ENCODE measurements at places on chromosomes 7 and 10. TPM values are rescaled to one million over a fixed set of nuclear protein-coding genes. Genes with fewer than 3 reads are reported as not detected.

DNA sequence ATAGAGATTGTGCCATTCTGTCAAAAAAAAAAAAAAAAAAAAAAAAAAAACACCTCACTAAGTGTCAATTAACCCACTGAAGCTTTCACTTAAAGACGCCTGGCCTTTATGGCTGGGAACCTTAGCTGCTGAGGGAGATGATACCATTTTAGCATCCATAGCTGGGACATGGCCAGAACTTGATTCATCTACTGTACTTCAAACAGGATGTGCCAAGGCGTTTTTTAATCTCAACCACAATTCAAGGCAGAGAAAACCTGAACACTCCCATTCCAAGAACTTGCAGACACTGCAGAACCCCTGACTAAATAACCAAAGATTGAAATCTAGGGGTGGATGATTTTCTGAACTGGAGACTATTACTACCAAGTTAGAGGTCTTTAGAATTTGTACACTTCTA lies 996.6 kb downstream of the SORCS1 start:
- DNase-seq: no peak

DNA sequence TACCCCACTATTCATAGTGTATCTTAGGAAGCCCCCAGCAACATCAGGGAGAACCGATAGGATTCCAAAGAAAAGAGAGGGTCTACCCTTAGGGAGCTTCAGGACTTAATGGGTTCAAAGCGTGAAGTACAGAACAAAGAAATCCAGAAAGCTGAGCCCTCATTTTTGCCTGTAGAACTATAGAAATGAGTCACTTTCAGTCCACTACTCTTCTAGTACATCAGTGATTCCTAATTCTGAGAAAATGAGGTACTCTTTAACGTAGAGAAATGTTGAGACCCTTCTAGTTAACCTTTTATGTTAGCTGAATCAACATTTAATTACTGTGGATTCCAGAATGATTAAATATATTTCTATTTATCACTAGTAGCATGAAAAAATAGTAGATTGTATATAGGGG lies 1.8 kb downstream of the TDRD1 start:
- DNase-seq: no peak

DNA sequence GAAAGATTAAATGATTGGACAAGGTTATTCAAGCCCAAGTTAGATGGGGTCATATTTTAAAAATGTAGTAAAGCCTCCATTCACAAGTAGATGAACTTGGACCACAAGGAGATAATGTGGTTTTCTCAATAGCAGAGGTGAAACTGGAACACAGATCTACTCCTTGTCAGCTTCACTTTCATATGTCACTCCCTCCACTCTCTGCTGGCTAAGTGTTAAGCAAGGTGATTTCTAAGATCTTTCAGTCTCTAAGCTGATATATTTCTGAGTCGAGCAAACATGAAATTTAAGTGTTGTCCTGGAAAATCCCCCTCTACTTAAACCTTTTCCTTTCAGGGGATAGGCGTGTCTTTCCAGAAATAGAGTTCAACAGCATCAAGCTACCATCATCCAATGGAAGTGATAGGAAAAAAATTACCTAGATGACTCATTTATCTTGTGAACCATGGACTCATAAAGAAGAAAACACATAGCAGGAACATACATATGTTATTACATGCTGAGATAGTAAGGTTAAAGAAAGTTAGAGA lies 275.0 kb downstream of the PTEN start:
- no peak for DNase-seq

GRCh38 chr7:128247640-128248194 lies 6.6 kb downstream of the LEP start:
- peak; percentile 40 for DNase-seq

DNA sequence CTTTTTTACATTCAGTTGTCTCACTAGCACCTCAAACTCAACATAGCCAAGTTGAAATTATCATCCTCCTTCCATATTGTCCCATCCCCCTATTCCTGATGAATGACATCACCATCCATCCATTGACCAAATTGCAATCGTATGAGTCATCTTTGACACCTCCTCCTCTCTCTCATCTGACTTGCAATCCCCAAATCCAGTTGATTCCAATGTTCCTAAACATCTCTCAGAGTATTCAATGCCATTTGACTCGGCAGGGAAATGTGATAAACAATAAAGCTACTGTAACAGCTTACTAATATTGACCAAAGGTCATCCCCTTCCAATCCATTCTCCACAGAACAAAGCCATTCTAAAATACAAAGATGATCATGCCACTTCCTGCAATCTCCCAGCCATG lies 1047.8 kb downstream of the NRG3 start:
- DNase-seq: no peak

GRCh38 chr7:108067844-108068243 lies 62.3 kb downstream of the LAMB4 start:
- no peak for DNase-seq

GRCh38 chr7:33412331-33412730 lies 283.0 kb downstream of the BBS9 start:
- DNase-seq: no peak

- DNase-seq: peak; percentile 81
Measured at GRCh38 chr10:17353568-17354300, 100.7 kb downstream of the ST8SIA6 start.

GRCh38 chr10:59107147-59107546 lies 69.3 kb upstream of the PHYHIPL start:
- DNase-seq: no peak

GRCh38 chr10:70528741-70529362 lies 50.3 kb downstream of the PALD1 start:
- DNase-seq: peak; percentile 87

GRCh38 chr10:101405001-101405400 lies 51.0 kb downstream of the BTRC start:
- no peak for DNase-seq

- DNase-seq: peak; percentile 83
Measured at GRCh38 chr7:30323006-30323355, 38.6 kb downstream of the ZNRF2 start.

DNA sequence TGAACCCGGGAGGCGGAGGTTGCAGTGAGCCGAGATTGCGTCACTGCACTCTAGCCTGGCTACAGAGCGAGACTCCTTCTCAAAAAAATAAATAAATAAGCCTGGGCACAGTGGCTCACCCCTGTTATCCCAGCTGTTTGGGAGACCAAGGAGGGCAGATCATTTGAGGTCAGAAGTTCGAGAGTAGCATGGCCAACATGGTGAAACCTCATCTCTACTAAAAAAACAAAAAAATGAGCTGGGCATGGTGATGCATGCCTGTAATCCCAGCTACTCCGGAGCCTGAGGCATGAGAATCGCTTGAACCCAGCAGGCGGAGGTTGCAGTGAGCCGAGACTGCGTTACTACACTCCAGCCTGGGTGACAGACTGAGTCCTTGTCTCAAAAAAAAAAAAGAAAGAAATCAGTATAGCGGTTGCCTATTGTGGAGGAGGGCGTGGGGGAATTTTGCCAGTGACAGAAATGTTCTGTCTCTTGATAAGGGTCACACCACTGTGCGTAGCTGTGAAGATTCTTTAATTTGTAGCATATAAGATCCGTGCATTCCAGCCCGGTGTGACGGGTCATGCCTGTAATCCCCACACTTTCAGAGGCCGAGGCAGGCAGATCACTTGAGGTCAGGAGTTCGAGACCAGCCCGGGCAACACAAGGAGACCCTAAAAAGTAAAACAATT lies 17.9 kb upstream of the EIF3B start:
- DNase-seq: no peak

DNA sequence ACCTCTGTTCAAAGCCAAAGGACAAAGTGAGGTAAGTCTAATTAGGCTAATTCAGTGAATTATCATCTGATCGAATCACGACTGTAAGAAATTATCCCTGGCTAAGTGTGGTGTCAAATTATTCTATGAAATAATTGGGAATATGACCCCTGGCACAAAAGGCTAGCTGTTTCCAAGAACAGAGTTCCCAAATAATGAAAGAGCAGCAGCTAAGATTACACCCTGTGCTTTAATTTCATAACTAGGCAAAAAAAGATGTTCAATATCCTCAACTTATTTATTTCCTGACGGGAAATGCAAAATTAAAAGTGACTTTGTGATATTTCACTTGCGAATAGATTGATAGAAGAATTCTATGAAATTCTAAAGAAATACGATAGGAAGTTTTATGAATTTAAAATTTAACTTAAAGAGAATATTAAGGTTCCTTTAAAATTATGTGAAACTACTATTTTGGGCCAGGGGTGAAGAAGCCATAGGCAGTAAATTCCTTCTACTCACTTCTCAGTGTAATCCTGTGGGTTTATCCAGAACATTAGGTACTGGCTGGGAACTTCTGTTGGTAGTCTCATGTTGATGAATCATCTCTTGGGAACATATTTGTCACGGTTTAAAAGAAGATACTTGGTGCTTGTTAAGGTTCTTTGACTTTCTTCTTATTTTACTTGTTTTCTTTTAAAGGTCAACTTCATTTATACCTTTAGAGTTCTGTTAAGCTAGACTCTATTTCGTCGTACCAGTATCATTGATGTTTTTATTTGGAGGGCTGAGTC lies 148.5 kb downstream of the POLR1F start:
- peak; percentile 64 for DNase-seq

- DNase-seq: no peak
Measured at GRCh38 chr10:101588879-101589278, 758 bp downstream of the DPCD start.

DNA sequence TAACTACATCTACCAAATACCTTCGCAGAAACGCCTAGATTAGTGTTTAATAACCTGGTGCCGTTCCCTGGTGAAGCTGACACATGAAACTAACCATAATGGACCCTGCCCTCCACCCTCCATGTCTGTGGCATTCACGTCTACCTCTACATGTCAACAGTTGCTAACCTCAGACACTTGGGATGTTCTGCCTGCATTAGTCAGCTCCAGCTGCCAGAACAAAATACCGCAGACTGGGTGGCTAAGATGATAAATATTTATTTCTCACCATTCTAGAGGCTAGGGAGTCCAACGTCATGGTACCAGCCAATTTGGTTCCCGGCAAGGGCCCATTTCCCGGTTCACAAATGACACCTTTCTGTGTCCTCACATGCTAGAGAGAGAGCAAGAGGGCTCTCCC lies 118.5 kb upstream of the CHST15 start:
- DNase-seq: peak; percentile 28

GRCh38 chr7:108037741-108038140 lies 34.8 kb upstream of the LAMB1 start:
- no peak for DNase-seq

DNA sequence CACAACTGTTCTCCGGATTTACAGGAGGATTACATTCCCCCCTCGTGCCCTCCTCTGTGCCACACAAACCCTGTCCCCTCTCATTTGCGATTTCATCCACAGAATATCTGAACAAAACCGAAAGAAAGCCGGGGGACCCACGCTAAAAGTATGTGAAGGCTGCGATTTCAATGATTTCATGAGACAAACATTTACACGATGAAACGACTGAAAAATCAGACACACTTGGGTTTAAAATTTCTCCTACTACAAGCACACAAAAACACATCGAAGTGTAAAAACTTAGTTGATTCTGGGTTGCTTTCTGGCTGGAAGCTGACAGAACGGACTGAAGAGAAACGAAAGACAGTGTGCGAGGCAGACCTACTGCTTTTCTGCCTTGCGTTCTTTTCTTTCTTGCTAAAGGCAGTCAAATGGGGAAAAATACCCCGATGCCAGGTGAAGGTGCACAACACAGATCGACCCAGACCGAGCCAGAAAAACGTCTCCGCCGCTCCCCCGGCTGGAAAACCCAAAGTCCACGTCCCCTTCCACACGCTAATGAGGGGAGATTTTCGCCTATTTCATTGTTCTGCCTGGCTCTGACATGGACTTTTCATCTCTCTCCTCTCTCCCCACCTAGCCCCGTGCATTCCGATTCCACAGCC lies 1.2 kb downstream of the HIPK2 start:
- peak; percentile 16 for DNase-seq

GRCh38 chr7:155693826-155694225 lies 49.4 kb downstream of the RBM33 start:
- no peak for DNase-seq

DNA sequence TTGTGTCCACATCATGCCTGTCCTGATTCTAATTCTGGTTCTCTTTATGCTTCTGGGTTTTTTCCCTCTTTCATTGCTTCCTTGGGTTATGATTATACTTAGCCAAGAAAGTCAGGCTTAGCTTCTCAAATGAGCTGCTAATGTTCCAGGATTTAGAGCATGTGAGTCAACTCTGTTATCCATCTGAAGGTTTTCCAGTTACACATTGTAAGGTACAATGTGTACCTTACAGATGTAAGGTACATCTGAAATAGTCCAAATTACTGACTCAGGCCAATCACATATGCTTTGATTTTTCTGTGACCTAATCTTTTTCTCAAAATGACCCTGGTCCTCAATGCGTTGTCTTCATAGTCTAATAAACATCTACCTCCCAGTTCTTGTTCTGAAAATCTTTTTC lies 13.3 kb upstream of the MIOS start:
- no peak for DNase-seq

- no peak for DNase-seq
Measured at GRCh38 chr10:130483691-130484467, 347.7 kb downstream of the GLRX3 start.

- peak; percentile 71 for DNase-seq
Measured at GRCh38 chr7:122886357-122887081, at the start of gene CADPS2. Gene CADPS2 (minus strand): TSS chr7:122886460. CDS start chr7:122886337, 123 bp downstream.

DNA sequence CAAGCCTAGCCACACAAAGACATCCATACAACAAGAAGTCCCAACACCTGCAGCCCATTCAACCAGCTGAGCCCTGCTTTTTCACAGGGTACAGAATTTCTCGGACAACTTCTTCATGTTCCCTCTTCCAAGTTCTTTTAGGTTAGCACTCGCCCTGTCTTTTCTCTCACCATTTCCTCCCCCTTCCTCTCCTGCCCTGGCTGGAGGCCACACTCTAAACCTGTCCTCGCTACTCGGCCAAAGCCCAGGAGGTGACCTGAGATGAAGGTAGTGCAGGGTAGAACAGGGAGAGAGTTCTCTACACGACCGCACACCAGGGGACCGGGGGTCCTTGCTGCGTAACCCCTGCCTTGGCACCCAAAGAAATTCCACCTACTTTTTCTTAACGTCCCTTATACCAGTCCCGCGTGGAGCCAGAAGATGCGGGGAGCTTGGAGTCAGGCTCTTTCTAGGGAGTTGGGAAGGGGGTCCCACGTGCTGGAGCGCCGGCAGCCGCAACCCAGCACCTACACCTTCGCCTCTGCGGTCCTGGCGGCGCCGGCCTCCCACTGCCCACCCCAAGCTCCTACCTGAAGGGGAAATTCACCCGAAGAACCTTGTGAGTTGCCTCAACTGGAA lies 16.0 kb upstream of the DLX6 start:
- no peak for DNase-seq

The NUTM2A gene
- total RNA-seq: 0.18 TPM

The ADAM12 gene
- total RNA-seq: 9.4 TPM

The CYP26A1 gene
- total RNA-seq: not detected

The DMBT1 gene
- total RNA-seq: 0.62 TPM

The GATA3 gene
- total RNA-seq: 2.6 TPM

The SPDYE6 gene
- total RNA-seq: not detected

The CFTR gene
- total RNA-seq: not detected

The BHLHA15 gene
- total RNA-seq: 12.0 TPM

The AZGP1 gene
- total RNA-seq: not detected

The MCM10 gene
- 16.1 TPM for total RNA-seq

The SHLD2 gene
- 13.0 TPM for total RNA-seq

The CABCOCO1 gene
- not detected for total RNA-seq
